ENCODE measurements at places on chromosomes 1 and 21.

DNA sequence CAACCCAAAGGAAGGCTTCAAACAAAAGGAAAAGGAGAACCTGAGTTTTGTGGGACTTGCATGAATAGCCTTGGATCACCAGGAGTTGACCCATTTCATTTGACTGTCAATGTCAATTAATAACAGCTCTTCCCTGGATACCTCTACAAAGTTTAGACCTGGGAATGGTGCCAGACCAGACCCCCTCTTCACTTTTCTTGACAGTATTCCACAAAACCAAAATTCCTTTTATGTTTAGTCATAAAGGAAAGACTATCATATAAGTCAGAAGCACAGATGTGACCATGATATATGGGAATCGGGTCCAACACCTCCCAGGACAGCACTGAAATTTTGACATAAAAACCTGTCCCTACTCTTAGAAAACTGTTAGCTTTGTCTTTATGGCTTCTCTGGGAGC lies 191.8 kb downstream of the LYPLAL1 start:
- no peak for DNase-seq

- no peak for DNase-seq
Observed at GRCh38 chr1:153768316-153769181, 6.7 kb upstream of the SLC27A3 start.

DNA sequence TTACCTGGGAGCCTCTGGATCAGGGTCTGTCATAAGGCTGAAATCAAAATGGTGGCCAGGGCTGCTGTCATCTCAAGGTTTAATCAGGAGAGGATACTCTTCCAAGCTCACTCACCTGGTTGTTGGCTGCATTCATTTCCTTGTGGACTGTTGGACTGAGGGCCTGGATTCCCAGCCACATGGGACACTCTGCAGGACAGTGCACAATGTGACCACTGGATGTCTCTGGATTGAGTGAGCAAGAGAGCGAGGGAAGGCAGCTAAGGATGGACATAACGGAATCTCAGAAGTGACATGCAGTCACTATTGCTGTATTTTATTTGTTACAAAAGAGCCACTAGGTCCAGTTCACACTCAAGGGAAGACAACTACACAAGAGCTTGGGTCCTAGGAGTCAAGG lies 229.1 kb downstream of the S1PR1 start:
- DNase-seq: no peak

DNA sequence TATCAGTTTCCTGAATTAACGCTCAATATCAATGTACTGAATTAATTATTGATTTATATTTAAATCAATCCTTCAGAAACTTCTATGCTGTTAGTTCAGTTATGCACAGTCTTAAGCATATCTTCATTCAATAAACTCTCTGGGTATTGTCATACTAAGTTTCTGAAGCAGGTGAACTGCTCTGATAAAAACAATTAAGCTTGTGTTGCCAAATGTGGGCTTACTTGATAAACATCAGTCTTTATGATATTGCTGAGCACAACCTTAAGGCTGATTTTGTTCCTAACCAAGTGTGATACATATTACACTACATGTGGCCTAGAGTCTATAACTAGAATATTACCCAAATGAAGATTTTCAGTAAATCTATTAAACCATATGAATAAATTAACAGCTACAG lies 67.6 kb downstream of the DPYD start:
- no peak for DNase-seq

- DNase-seq: no peak
Observed at GRCh38 chr1:112386731-112387346, 9.2 kb upstream of the CTTNBP2NL start.

DNA sequence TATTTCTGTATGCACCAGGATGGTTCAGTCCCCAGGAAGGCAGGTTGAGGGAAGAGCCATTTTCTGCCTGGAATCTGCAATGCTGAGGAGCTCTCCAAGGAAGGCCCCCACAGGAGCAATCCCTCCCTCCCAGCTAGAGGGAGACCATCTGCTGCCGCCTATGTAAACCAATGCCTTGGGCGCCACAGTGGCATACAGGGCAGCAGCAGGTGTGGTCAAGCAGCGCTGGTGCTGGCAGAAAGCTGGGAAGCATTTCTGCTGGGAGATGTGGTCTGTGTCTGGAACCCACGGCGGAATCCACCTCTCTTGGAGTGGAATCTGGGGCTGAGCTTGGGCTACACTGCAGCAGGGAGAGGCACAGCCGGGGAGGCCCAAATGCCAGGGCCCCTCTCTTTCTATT lies 283.3 kb downstream of the RRAGC start:
- DNase-seq: no peak

GRCh38 chr1:223233019-223233409 lies 90.0 kb upstream of the TLR5 start:
- no peak for DNase-seq

GRCh38 chr1:24957016-24957807 lies 27.1 kb upstream of the RUNX3 start:
- DNase-seq: no peak

- DNase-seq: no peak
Observed at GRCh38 chr1:241411056-241411775, 54.2 kb upstream of the RGS7 start.

- peak; percentile 70 for DNase-seq
Observed at GRCh38 chr1:44318097-44319088, 36.7 kb downstream of the ERI3 start.

DNA sequence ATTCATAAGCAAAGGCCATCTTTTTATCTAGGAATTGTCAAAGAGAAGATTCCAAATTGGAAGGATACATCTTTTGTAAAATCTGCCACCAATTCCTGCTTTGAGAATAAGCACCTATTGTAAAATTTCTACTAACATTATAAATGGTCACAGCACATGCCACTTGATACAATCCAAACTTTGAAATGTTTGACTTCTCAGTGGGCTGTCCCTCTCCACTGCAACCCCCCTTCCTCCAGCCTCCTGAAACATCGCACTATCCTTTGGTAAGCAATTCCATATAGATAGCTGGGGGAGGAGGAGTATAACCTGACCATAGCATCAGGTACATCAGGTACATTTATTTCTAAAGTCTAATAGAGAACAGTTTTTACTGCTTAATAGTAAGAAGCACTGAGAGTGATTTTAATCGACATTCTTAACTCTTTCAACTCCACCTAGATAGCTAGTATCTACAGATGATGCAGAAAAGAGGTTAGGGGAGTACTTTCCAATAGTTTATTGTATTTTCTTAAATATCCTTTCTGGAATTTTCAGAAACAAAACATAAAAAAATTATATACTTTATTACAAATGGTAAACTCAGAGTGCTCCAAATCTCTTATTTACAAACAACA lies 2.9 kb downstream of the JUN start:
- peak; percentile 66 for DNase-seq

DNA sequence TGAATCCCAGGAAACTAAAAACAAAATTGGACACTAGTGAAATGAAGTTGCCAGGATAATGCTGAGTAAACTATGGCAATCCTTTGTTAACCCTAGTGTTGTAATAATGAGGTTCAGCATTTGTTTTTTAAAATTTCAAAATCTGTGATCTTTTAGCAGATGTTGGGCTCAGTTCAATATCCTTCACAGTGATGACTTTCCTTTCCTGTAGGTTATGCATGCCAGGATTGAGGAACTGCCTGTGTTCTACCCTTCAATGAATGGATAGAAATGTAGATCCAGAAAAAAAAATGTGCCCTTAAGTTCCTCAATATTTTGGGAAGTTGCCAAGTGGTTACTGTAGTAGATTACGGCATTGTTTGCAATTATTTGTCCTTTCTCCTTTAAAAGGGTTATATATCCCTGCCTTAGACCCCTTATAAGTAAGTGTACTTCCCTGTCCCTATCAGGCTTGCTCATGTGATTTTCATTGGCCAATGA lies 35.5 kb upstream of the IRF2BP2 start:
- DNase-seq: no peak

DNA sequence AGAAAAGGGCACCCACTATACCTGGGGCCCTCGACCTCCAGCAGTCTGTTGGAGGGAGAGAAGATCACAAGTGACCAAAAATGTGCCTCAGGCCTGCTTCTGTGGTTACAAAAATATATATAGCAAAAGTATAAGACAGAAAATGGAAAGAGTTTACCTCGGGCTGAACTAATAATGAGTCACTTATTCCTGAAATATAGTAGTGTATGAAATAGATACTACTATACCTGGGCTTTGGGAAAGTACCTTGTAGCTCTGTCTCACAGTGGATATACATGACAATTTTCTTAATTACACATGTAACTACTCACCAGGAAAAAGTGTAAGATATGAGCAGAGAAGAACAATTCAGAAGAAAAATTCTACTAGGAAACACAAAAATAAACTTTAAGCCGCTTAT lies 7.3 kb upstream of the APCS start:
- DNase-seq: no peak

- DNase-seq: no peak
Observed at GRCh38 chr1:162420120-162420519, 8.2 kb upstream of the SH2D1B start.

DNA sequence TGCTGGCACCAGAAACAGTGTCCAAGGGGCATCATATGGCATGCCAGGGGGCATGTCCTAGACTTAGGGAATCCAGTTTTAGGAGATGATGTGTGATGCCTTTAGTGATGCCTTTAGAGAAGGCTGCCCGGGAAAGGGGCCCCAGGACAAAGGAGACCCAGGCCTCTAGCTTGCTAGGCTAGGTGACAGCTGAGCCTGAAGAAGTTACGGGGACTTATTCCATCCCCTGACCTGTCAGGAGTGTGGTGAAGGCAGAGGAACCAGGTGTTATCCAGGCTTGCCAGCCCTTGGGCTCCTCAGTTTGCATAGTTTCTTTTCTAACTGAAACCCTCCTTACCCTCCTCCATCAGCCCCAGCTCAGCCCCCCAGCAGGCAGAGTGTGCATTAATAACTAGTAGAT lies 269.7 kb upstream of the CSF3R start:
- DNase-seq: no peak

DNA sequence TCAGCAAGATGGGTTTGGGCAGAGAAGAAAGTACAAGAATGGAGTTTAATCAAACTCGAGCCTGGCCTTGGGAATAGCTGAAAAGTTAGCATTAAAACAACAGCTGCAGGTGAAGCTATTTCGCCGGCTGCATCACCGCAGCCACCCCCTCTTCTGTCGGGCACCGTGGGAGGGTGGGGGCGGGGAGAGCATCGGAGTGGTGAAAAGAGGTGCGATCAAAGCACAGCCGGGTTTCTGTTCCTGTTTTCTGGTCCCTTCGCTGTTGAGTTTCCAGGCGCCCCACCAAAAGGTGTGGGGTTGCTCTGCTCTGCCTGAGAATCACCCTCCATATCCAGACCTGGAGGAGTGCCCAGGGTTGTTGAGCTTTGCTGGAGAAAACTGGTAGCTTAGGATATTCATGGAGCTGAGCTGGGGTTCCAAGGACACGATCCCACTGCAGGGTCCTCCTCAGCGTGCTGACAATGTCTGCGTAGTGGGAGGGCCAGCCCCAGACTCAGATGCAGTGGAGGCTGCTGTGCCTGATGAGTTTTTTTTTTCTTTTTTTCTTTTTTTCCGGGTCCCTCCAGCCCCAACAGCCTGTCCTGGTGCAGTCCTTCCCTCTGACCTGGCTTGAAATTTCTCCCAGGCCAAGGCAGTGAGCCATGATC lies 127.5 kb upstream of the C1orf174 start:
- no peak for DNase-seq

- DNase-seq: no peak
Observed at GRCh38 chr1:228697207-228698016, 37.9 kb upstream of the RHOU start.

DNA sequence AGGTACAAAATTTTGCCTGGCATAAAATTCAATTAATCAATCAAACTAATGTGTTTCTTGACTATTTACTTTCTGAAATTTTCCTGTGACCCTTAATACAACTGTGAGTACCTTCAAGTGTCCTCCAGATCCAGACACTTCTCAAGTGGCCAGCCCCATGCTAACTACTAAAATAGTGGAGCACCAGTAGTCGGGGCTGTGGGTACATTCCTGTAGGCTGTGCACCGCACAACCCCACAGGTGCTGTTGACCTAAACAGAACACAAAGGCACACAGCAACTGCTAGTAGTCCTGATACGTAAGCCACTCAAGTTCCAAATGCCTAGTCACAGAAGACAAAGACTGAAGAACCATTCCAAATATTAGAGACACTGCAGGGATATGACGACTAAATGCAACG lies 36.6 kb downstream of the TMEM50B start:
- no peak for DNase-seq

- DNase-seq: no peak
Observed at GRCh38 chr1:153799016-153799415, 23.8 kb downstream of the SLC27A3 start.

GRCh38 chr1:170863621-170864020 lies 71.7 kb upstream of the MROH9 start:
- no peak for DNase-seq

- no peak for DNase-seq
Observed at GRCh38 chr1:150511551-150511950, 3.6 kb downstream of the ECM1 start.
